ENCODE measurements at places on chromosomes 5 and 9.

DNA sequence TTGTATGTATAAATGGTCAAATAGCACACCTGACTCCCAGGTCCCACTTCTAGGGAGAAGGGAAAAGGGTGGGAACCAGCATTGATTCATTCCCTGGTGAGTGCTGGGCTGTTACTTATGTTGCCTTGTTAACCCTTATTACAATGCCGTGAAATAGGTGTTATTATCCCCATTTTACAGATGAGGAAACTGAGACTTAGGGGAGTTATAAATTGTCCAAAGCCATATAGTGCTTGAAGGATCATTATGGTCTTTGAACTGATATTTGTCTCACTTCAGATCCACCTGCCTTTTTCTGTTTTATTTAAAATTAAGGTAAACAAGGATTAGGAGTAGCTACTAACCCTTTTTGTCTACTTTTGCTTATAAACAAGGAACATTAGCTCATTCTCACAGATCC lies 16.5 kb downstream of the TMEM268 start:
- no peak for DNase-seq

DNA sequence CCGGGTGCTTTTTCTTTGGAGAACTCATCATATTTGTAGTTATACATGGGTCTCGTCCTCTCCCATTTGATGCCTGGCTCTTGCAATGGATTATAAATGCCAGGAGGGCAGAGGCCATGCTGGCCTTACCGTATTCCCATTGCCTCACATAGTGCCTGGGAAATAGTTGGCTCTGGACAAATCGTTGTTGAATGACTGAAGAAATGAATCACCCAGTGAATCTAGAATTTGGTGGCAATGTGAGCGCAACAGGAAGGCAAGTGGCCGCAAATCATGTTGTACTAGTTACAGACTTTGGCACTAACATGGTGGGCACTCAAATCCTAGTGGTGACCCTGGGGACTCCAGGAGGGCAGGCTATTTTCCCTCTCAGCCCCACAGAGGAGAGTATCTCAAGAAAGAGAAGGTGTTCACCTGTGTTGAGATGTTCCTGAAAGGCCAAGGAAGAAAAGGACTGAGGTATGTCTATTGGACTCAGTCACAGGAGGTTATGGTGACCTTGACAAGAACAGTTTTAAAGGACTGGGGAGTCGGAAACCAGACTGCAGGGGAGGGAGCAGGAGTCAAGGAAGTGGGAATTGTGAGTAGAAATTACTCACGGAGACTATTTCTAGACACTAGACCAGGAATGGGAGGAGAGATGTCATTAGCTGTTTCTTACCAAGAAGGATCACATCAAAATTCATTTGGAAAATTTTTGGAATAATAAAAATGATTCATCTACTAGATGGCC lies 61.7 kb upstream of the COL15A1 start:
- DNase-seq, result no peak

GRCh38 chr9:103399535-103399934 lies 404.4 kb downstream of the CYLC2 start:
- no peak for DNase-seq

DNA sequence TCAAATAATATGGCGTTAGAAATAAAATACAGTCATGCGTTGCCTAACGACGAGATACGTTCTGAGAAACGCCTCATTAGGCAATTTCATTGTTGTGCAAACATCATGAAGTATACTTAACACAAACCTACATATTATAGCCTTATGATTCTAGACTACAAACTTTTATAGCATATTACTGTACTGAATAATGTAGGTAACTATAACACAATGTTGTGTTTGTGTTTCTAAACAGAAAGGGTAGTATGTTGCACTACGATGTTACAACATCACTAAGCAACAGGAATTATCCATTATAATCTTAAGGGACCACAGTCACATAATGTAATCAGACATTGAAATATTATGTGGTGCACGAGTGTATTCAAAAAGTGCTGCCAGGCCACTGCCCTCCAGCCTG lies 3.0 kb upstream of the SMC2 start:
- peak; percentile 62 for DNase-seq

DNA sequence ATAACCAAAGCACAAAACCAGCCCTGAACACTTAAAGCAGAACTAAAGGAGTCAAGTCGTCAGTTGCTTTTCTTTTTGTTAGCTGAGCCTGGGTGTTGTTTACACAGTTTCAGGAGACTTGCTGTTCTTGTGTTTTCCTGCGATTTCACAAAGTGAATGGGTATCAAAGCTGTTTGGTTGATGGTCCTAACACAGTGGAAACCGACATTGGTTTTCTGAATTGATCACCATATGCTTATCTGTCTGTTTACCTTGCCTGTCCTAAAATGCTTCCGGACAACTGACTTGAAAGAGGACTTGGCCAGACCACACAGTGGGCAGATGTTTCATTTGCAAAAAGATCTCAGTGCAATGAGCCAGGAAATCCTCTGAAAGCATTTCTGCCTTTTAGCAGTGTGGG lies 676.4 kb downstream of the PRELID2 start:
- DNase-seq, result no peak

DNA sequence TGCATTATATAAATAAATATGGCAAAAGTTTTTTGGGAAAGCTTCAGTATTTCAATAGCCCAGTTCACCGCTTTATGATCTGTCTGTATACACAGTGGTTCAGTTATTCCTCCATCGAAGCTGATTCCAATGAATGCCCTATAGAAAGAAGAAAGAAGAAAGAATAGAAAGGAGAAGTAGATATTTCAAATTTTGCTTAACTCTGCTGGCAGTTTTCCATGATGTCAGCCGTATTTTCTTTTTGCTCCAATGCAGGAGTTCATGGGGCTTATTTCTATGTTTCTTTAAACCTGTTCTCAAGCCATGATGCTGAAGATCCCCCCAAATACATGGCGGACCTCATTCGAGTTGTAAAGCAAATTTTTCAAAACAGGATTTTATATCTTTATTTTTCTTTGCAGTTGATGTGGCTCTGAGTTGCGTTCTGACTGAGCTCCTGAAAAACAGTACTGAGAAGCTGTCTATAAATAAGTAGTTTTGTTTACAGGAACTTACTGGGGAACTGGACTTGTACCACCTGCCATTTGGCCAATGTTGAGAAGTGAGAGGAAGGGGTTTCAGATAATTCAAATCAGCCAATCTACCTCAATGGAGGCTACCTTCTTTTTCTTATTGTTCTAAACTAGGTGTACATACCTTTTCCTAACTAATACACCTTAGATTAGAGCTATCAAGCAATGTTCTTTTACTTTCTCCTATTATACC lies 418.5 kb upstream of the MEF2C start:
- DNase-seq, result no peak

DNA sequence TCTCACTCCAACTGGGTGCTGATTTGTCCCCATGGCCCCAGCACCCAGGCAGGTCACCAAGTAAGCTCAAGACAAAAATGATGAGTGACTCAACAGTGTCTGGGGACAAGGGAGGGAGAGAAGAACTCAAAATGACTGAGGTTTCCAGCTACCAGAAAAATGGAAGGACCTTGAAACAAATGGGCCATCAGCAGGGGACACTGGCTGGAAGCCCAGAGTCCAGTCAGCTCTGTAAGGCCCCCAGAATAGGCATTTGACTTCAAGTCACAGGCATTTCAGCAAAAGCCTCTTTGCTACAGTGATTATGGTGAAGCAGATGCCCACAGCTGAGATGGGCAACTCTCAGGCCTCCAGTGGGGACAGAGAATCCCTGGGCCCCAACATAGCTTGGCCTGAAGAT lies 139.0 kb upstream of the GABRP start:
- DNase-seq, result no peak

DNA sequence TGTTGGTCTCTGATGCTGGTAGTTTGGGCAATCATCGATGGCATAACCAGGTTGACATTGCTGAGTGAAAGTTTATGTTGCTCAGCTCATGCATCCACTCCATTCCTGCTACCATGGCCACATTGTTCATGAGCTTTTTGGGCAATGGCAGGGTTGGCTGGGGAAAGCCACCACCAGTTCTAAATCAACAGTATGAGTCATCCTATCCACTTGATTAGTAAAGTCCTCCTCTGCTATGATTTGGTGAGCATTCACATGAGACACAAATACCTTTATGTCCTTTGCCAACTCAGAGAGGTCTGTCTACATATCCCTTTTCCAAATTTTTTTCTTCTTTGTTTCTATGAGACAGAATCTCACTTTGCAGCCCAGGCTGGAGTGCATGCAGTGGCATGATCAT lies 129.7 kb upstream of the FBN2 start:
- no peak for DNase-seq

DNA sequence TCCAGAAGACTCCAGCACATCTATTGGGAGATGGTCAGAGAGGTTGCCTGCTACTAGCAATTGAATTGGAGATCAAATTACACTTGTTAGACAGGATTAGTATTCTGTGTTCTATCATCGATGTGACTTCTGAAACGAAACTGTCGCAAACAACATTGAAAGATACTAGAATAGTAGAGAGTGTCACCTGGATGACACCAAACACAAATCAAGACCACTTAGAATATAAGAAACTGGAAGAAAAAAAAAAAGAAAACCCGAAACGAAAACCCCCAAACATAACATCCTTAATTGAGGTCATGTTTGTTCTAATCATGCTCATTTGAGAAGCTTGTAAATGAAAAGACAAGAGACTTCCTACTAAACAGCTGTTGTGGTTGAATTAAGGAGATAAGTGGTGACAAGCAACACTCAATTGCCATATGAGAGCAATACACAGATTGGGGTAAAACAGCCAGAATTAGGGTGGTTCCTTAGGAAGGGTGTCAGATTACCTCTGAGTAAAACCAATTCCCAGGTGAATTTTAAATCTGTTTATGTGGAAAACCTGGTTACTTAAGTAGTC lies 97.6 kb downstream of the BASP1 start:
- DNase-seq, result peak; percentile 9

GRCh38 chr5:61464512-61464911 lies 132.5 kb downstream of the ZSWIM6 start:
- DNase-seq, result no peak

- no peak for DNase-seq
Measured at GRCh38 chr5:133396814-133397213, 215.5 kb downstream of the FSTL4 start.

- DNase-seq, result no peak
Measured at GRCh38 chr5:91296674-91297143, 86.4 kb downstream of the ARRDC3 start.

- DNase-seq, result no peak
Measured at GRCh38 chr5:128084228-128085167, 932 bp downstream of the SLC12A2 start.

- DNase-seq, result no peak
Measured at GRCh38 chr9:107485458-107486043, 4.0 kb downstream of the KLF4 start.

- DNase-seq, result peak; percentile 94
Measured at GRCh38 chr5:132556763-132557477, at the start of gene RAD50. RAD50 (plus strand) TSS chr5:132556977; CDS start chr5:132557325, 348 bp downstream.

DNA sequence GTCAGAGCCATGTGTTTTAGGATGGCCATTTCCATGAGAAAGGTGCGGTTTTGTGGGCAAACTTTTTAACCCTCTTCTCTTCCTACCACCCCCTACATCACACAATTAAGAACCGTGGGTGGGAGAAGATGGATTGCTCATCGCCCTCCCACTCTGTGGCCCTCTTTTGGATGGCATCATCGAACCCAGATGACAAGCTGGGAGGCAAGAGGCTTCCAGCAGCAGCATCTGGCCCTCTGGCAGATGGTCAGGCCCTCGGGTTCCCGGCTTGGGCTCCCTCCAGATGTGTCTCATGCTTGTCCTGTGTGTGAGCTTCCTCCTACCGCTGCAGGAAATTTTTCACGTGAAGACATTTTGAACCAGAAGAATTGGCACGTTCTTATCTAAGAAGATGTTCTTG lies 199.9 kb downstream of the EBF1 start:
- no peak for DNase-seq

DNA sequence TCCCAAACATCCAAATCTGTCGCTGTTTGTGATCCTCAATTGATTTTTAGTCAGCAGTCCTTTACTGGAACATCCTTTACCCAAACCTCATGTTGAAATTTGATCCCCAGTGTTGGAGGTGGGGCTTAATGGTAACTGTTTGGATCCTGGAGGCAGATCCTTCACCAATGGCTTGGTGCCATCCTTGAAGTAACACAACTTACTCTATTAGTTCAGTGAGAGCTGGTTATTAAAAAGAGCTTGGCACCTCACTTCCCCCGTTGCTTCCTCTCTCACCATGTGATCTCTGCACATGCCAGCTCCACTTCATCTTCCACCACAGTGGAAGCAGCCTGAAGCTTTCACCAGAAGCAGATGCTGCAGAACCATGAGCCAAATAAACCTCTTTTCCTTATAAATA lies 40.3 kb downstream of the DNAJB5 start:
- DNase-seq, result no peak

DNA sequence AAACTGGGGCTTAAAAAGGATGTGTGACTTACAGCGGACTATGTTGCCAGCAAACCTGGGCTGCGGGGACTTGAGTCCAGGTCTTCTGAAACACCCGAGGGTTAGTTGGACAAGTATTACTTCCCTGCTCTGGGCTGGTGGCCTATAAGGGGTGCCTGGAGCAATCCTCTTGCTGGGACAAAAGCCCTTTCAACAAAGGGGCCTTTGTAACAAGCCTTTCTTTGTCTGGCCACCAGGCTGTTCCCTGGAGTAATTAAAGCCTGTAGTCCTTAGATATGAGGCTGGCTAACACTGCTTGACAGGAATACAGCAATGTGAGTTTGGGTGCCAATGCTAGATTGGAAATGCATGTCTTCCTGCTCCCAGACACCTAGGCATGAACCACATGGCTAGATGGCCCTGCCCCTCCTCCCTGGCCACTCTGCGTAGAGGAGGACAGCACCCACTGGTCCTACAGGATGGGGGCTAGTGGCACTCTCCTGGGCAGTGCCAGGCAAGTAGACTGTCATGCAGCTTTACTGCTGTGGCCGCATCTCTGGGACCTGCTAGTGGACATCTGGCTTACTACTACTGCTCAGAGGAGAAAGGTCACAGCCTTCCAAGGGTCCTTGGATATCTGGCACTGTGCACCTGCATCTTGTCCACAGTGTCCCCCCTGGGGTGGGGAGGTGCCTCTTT lies 343.1 kb downstream of the ZSWIM6 start:
- DNase-seq, result no peak

GRCh38 chr5:160491438-160491837 lies 69.8 kb downstream of the PTTG1 start:
- no peak for DNase-seq

DNA sequence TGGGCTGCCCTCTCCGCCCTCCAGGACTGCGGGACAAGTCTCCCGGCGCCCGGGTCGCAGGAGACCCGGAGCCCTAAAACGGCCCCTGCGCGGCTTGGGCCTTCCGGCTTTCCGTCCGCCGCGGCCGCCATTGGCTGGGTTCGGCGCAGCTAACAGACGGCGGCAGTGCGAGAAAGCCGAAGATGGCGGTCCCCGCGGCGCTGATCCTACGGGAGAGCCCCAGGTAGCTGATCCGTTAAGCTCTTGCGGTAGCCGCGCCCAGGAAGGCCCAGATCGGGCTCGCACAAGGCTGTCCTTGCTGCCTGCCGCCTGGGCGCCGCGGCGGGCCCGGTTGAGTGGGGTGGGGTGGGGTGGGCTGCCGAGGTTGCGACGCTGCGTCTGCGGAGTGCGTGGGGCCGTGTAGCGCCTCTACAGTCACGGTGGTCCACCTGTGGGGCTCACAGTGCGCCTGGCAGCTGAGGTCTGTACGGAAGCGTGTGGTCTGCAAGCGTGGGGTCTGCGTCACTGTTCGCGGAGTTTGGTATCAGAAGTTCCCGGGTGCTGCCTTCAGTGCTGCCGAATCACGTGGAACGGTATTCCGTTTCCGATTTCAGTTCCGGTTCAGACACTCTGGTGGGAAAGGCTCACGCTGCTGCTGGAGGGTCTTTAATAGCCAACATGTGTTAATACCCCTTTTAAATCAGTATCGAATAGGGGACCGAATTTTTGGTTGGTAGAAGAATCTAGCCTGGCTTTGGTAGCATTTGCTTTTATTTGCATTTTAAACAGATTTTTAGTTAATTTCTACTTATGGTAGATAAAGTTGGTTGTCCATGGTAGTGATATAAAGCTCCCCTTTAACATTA lies at the start of gene COMMD10:
Gene COMMD10, plus strand, starts transcription at position 155 of the 845 bp plus-strand sequence.
- peak; percentile 74 for DNase-seq

All from NCI-H774 (cell line).